Common myeloid progenitor, CD34-positive (primary cell): ENCODE measurements at places on chromosomes 7 and 10.

GRCh38 chr10:35421553-35422178 is 85.4 kb downstream of the CCNY start:
- DNase-seq, result no peak

DNA sequence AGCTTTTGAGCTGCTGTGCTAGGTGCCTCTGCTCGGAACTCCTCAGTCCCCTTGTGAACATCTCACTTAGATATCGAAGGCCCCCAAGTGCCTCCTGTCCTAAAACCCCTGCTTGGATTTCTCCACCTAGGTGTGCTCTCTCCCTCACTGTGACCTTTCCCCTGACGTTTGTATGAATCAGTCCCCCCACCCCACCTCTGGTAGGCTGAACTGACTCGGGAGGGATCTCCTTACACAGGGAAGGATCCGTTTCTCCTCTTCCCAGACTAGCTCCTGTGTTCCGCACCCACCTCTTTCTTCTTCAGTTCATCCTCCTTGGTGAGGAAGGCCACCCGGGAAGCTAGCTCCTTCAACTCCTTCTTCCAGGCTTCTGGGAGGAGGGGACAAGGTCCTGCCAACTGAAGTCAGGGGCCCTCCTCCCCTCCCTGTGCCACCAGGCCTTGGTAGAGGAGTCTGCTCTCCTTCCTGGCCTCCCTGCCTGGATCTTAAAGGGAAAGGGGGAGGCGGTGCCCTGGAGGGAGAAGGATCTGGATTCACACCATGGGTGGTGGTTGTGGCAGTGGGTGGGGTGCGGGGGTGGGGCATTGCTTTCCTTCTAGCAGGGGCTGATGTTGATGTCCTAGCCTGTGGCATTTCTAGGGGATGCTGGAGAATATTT is 6.8 kb downstream of the TBATA start:
- no peak for DNase-seq

- DNase-seq, result peak; percentile 79
These were observed at the start of gene SPAG6 for GRCh38 chr10:22345301-22346095. Gene SPAG6 (plus strand): TSS chr10:22345496. CDS start chr10:22345612, 116 bp downstream.

DNA sequence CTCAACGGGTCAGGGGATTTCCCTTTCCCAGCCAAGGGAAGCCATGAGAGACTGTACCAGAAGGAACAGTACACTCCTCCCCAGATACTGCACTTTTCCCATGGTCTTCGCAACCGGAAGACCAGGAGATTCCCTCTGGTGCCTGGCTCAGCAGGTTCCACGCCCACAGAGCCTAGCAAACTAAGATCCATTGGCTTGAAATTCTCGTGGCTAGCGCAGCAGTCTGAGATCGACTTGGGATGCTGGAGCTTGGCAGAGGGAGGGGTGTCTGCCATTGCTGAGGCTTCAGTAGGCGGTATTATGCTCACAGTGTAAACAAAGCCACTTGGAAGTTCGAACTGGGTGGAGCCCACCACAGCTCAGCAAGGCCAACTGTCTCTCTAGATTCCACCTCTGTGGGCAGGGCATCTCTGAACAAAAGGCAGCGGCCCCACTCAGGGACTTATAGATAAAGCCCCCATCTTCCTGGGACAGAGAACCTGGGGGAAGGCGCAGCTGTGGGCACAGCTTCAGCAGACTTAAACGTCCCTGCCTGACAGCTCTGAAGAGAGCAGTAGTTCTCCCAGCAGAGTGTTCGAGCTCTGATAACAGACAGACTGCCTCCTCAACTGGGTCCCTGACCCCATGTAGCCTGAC is 29.6 kb downstream of the SLC16A12 start:
- DNase-seq, result peak; percentile 48

GRCh38 chr7:5750031-5750653 is 31.3 kb downstream of the RNF216 start:
- DNase-seq, result no peak

GRCh38 chr10:69317175-69317604 is 38.9 kb downstream of the HK1 start:
- no peak for DNase-seq
